ENCODE measurements at places on chromosomes 5 and 9. TPM values are rescaled to one million over a fixed set of nuclear protein-coding genes. Genes with fewer than 3 reads are reported as not detected.

GRCh38 chr5:33300209-33300742 is 140.5 kb upstream of the TARS1 start:
- DNase-seq: no peak
- no peaks in the 10 kb centered on the region for H3K36me3 ChIP-seq
- no peak overlapping the region for H3K4me3 ChIP-seq
- peaks cover 22% of the 10 kb centered on the region for H3K27me3 ChIP-seq
- H3K4me1 ChIP-seq: peaks cover 9% of the 10 kb centered on the region

- no peaks in the 10 kb centered on the region for H3K4me1 ChIP-seq
- H3K4me3 ChIP-seq: no peak overlapping the region
- no peak for DNase-seq
- no peak overlapping the region for H3K27ac ChIP-seq
Measured at GRCh38 chr9:70868661-70869652, 252.5 kb downstream of the TRPM3 start.

The PAEP gene
- total RNA-seq: not detected

The C5orf52 gene
- not detected for total RNA-seq

GRCh38 chr5:52725065-52725746 is 62.5 kb upstream of the ITGA1 start:
- H3K27me3 ChIP-seq: no peaks in the 10 kb centered on the region
- H3K27ac ChIP-seq: no peak overlapping the region
- peak overlapping the region; percentile 53 for H3K4me3 ChIP-seq
- peaks cover 36% of the 10 kb centered on the region for H3K4me1 ChIP-seq

DNA sequence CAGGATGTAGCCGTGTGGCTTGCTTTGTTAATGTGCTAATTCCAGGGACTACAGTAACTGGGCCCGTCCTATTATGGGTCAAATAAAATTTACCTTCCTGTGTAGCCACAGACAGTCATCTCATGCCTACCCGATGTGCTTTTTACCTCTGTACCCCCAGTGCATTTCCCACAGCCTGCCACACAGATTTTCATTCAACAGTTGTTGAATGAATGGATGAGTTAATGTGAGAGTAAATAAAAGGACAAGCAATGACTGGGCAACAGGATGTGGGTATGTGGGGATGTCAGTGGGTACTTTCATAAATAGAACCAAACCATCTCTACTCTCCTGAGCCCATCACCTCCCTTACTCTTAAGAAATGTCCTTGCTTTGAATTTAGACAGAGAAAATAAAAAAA is 441.2 kb upstream of the ZNF462 start:
- H3K4me1 ChIP-seq: peaks cover 25% of the 10 kb centered on the region
- no peak overlapping the region for H3K27ac ChIP-seq
- peak; percentile 43 for DNase-seq
- H3K36me3 ChIP-seq: peaks cover 2% of the 10 kb centered on the region
- no peaks in the 10 kb centered on the region for H3K27me3 ChIP-seq

DNA sequence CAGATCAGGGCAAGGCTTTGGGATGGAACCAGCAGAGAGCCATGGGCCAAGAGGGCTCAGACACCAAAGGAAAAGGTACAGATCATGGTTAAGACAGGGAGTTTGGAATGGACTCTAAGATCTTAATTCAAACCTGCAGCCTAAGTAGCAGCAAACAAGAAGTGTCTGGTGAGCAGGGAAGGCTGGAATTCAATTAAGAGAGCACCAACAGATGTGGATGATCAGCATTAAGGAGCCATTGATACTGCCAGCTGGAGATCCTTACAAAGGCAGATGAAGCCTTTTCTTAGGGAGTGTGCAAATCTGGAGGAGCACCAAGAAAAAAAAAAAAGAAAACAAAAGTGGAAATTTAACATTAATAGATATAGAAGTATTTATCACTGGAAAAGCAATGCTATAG is 516.8 kb downstream of the RASEF start:
- H3K4me3 ChIP-seq: no peak overlapping the region
- DNase-seq: no peak
- no peaks in the 10 kb centered on the region for H3K36me3 ChIP-seq
- H3K4me1 ChIP-seq: no peaks in the 10 kb centered on the region
- H3K27ac ChIP-seq: no peak overlapping the region

The TAS2R1 gene
- not detected for total RNA-seq

GRCh38 chr5:15579193-15579990 is 79.4 kb downstream of the FBXL7 start:
- no peaks in the 10 kb centered on the region for H3K4me1 ChIP-seq
- H3K36me3 ChIP-seq: no peaks in the 10 kb centered on the region
- H3K4me3 ChIP-seq: no peak overlapping the region
- DNase-seq: no peak
- no peaks in the 10 kb centered on the region for H3K27me3 ChIP-seq
- no peak overlapping the region for H3K27ac ChIP-seq

DNA sequence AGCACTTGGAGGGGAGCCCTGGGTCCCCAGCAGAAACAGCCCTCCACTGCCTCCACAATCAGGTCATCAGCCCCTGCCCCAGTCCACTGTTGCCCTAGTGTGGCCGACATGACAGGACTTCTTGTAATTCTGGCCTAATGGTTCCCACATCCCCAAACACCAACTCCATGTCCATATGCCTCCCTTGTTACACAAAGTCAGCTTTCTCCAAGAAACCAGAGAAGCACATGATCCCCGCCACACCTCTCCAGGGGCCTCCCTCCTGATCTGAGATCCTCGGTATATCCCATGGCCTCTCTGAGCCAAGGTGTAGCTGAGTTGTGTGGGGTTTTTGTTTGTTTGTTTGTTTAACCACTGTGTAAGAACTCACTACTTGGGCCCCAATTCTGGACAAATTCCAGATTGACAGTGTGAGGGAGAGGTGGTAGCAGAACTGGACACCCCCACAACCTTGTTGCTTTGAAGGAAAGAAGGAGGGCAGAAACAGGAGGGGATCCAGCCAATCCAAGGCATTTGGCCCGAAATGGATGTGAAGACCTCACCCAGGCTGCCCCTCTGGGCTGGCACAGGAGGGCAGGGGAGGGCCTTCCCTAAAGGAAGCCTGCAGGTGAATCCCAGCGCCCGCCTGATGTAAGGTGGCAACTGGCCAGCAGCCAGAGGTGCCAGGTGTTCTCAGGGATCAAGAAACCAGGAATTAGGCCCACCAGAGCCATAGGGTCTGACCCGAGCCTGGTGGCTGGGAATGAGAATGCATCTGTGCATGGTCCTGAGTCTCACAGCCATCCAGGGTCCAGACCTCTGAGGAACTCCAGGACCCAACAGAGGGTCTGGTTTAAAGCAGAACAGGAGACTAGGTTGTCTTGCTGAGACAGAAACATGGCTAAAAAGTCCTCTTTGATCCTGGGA is 13.4 kb downstream of the IRF1 start:
- peak overlapping the region; percentile 58 for H3K27ac ChIP-seq
- DNase-seq: no peak
- H3K36me3 ChIP-seq: peaks cover under 1% of the 10 kb centered on the region
- H3K4me1 ChIP-seq: peaks cover 85% of the 10 kb centered on the region
- H3K27me3 ChIP-seq: no peaks in the 10 kb centered on the region

- peak overlapping the region; percentile 14 for H3K4me3 ChIP-seq
- no peaks in the 10 kb centered on the region for H3K27me3 ChIP-seq
- H3K4me1 ChIP-seq: peaks cover 51% of the 10 kb centered on the region
Measured at GRCh38 chr5:159163027-159163700, 46.2 kb downstream of the RNF145 start.

DNA sequence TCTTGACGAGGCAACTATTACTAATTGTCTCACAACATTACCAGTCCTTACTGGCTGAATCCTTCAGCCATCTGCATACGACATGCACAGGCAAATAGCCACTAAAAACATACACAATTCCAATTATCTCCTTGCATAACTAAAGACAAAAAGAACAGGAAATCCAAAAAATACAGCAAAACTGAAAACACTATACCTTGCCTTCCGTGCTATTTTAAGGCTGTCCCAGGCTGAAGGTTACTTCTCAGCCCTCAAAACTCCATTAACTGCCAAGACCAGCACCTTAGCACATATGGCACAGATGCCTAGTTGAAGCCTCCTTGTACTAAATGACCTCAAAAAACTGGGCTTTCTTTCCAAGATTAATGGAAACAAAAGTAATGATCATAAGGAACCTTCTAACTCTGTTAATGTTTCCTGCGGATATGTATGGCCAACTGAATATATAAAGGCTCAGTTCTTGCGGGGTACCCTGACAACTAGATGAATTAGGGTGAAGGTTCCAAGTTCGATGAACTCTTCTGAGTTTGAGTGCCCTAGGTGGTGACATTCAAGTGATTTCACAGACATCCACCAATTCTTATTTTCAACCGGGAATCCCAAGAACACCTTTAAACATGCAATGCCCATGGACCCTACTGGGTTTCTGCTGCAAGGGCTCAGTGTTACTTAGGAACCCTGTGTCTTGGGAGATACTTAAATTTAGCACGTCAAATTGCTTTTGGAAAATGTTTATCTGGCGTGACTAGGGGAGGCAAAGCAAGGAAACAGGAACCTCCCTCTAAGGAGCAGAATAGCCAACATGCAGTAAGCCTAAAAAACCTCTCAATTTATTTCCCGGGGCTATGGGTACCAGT is 455.3 kb downstream of the RAB3C start:
- no peak for DNase-seq
- no peaks in the 10 kb centered on the region for H3K27me3 ChIP-seq
- H3K4me3 ChIP-seq: peak overlapping the region; percentile 100
- H3K4me1 ChIP-seq: peaks cover 46% of the 10 kb centered on the region

The MGAT1 gene
- 102 TPM for total RNA-seq

The HTR4 gene
- not detected for total RNA-seq

GRCh38 chr9:127751269-127752054 is 16.4 kb upstream of the TOR2A start:
- H3K4me3 ChIP-seq: no peak overlapping the region
- H3K27me3 ChIP-seq: no peaks in the 10 kb centered on the region
- H3K4me1 ChIP-seq: peaks cover 9% of the 10 kb centered on the region
- DNase-seq: no peak
- no peak overlapping the region for H3K27ac ChIP-seq

DNA sequence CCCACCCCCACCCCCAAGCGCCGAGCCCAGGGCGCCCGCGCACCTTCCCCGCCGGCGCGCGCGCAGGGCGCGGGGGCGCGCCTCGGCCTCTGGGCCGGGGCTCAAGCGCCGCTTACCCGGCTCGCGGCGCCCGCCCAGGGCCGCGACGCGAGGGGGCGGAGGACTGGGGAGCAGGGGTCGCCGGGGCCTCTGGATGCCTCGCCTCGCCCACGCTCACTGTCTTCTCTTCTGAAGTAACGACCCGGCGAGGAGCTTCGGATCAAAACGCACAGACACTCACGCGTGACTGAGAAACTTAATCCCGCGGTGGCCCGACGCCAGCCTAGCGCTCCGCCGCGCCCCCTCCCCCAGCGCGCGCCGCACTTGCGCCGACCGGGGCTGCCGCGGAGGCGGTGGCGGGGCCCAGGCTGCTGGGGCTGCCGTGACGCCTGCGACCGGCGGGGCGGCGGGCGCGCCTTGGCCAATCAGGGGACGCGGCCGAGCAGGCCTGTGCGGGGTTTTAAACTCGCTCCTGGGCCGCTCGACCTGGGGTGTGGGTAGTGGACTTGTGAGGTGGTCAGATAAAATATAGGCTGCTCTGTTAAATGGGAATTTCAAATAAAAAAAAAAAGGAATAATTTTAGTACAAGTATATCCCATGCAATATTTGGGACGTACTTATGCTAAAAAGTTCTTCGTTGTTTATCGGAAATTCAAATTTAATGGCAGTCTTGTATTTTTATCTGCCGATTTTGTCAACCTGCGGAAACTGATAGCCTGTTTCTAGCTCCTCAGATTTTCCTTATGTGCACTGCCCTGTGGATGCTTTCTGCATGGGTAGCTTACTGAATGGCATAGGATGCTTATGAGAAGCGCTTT is at the start of gene MPDZ:
Gene MPDZ, minus strand, starts transcription at position 409 of the 858 bp plus-strand sequence. CDS start 29,377 bp downstream, outside the sequence.
- no peak within 1 kb of the TSS for H3K4me3 ChIP-seq
- H3K27me3 ChIP-seq: peaks cover 15% of the 10 kb centered on the region
- no peak for DNase-seq
- H3K27ac ChIP-seq: no peak within 1 kb of the TSS
- no peaks in the 10 kb centered on the region for H3K4me1 ChIP-seq

DNA sequence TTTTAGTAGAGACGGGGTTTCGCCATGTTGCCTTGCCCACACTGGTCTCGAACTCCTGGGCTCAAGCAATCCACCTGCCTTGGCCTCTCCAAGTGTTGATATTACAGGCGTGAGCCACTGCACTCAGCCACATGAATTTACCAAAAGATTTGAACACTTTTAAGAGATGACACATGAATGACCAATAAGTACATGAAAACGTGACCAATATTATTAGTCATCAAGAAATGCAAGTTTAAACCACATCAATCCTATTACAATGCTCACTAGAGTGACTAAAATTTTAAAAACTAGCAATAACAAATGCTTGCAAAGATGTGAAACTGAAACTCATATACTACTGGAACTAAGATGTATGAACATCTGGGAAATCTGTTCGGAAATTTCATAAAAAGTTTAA is 54.3 kb downstream of the NR6A1 start:
- peaks cover 10% of the 10 kb centered on the region for H3K27me3 ChIP-seq
- no peaks in the 10 kb centered on the region for H3K4me1 ChIP-seq
- H3K36me3 ChIP-seq: no peaks in the 10 kb centered on the region
- no peak overlapping the region for H3K4me3 ChIP-seq

The RGS3 gene
- 36.5 TPM for total RNA-seq

The SCAI gene
- 14.5 TPM for total RNA-seq
